Hepatic stellate cell (primary cell): ENCODE measurements at places on chromosomes 12 and 14.

GRCh38 chr14:38592764-38593442 is 337.0 kb upstream of the CLEC14A start:
- no peak for DNase-seq

GRCh38 chr14:104968153-104968527 is 10.0 kb downstream of the AHNAK2 start:
- DNase-seq, result peak; percentile 64

GRCh38 chr14:102824832-102825231 is 47.6 kb downstream of the TRAF3 start:
- DNase-seq, result peak; percentile 27

DNA sequence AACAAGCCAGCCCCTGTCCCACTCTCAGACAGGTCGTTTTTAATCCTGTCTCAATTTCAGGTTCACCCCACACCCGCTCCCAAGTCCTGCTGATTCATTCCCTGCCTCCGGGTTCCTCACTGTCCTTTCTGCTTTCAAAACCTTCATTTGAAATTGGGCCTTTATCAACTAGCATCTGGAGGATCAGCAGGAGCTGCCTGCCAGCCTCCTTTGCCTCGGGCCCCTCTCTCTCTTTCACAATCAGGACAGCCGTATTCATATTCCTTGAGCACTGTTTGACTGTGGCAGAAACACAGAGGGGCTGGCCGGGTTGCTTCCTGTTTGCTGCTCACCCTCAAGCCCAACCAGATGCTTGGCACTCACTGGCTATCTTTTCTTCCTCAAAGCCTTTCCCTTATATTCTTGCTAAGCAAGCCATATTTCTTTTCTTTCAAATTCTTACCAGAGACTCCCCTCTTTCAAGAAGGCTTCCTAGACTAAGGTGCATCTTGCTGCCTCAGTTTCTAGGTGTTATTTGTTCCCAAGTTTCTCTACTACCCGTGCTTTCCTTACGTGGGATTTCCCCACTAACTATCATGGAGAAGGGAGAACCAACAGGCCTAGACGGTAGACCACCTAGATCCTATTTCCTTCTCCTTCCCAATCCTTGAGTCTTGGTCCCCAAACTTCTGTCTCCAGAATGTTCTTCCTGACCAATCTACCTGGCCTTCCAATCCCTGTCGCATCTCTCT is 3.0 kb downstream of the GALNT6 start:
- DNase-seq, result no peak

- no peak for DNase-seq
Measured at GRCh38 chr12:93243689-93244513, 133.8 kb upstream of the NUDT4 start.

- DNase-seq, result no peak
Measured at GRCh38 chr14:61179061-61179690, 102.0 kb downstream of the TMEM30B start.

GRCh38 chr12:13205809-13206559 is 9.5 kb downstream of the EMP1 start:
- peak; percentile 85 for DNase-seq

DNA sequence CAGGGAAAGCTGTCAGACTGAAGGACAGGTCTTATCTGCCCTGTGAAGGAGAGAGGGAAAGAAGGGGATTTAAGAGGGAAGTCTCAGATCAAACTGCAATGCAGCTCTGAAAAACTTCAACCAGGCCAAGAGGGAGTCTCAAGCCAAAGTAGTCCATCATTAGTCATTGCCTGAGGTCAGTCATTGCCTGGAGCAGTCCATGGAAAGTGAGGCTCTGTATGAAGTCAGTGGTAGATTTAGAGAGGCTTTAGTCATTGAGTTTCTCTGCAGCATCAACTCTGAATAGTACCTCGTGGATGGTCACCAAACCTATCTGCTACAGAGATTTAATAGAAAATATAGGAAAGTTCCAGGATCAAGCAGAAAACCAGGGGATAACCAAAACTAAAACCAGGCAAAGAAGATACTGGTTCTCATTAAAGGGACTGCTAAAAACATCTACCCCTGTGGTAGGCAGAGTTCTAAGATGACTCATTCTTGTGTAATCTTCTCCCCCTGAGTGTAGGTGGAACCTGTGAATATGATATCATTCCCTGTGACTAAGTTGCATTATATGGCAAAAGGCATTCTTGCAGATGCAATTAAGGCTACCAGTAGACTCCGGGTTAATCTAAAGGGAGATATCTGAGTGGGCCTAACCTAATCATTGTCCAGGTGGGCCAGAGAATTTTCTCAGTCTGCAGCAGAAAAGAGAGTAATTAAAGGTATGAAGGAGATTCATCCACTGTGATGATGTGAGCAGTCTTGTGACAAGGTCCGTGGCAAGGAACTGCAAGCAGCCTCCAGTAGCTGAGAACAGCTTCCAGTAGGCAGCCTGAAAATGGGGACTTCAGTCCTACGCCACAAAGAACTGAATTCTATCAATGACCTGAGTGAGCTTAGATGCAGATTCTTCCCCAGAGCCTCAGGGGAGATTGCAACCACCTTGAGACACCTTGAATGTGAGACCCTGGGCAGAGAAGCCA is 123.1 kb downstream of the GALC start:
- DNase-seq, result no peak

DNA sequence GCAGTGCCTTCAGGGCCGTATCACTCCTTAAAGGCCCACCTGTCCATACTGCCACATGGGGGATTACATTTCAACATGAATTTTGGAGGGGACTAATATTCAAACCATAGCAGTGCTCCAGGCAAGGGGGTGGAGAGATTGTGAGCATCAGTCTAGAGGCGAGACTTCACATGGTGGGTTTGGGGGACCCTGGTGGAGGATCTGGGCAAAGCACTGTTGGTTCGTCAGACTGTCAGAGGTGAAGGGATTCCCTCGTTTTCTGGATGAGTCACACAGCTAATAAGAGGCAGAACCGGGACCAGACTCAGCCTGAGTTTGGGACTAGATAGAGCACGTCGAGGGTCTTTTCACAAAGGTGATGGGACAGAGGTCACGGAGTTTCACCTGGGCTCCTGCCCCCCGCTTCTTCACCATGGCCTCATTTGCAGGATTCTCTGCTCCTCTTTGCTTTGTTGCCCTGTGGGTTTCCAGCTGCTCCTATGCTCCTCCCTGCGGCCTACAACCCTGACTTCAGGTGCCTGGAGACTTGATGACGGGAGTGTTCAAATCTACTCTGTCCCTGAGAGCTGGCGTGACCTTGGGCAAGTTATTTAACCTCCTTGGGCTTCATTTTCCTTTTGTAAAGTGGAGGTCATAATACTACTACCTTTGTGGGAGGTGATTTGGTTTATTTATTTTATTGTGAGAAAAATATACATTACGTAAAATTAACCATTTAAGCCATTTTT is 41.5 kb downstream of the TEAD4 start:
- no peak for DNase-seq

- no peak for DNase-seq
Measured at GRCh38 chr14:55814873-55815272, 234.9 kb downstream of the KTN1 start.

- no peak for DNase-seq
Measured at GRCh38 chr12:100986595-100987547, 192.3 kb downstream of the ANO4 start.

- no peak for DNase-seq
Measured at GRCh38 chr14:62181591-62181990, 419.4 kb downstream of the SNAPC1 start.

GRCh38 chr14:70807898-70808415 is 1.4 kb downstream of the MAP3K9 start:
- DNase-seq, result no peak

DNA sequence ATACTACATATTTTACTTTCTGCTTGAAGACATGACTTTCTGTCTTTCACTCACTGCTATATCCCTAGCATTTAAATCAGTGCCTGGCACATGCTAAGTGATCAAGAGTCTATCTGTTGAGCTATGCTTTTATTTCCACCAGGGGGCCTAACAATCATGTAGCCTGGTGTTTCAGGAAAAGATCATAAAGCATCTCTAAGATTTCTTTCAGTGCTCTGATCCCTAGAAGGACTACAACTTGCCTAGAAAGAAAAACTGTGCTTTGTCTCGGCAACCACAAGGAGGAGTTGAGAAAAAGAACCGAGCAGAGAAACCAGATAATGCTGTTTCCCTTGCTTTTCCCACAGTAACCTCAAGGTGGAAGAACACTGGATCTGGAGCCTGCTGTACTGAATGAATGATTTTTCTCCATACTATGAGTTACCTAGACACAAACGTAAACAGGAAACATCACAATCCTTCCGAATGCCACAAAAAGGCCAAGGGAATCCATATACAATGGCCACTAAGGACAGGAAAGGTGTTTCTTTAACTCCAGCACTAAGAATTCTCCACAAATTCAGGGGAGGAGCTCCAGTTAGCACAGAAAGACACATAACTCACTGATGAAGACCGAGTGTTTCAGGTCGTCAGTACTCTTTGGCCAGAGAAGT is 1.2 kb downstream of the CRY1 start:
- peak; percentile 68 for DNase-seq

DNA sequence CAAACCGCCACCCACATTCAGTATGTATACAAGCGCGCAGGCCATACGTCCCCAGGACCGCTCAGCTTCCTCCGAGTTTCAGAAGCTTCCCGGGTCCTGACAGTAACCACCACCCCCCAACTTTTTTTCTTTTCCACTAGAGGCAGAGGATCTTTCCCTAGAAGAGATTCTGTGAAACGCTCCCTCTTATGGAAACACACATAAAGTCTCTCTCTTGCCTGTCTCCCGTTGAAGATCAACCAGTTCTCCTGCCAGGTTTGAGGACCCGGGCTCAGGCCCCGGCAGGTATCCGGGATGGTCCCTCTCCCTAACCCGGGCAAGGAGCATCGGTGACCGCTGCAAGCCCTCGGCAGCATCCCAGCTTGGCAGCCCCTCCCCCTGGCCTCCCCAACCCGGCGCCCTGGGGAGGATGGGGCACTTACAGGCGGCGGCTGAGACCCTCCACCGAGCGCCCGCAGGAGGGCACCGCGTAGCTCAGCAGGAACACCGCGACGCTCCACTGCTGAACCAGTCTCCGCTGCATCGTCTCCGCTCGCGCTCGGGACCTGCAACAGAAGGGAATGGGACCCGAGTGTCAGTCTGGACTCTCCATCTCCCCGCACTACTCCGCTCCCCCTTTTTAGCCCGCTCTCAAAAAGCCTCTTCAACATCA is 3.4 kb downstream of the PTHLH start:
- DNase-seq, result peak; percentile 53

- DNase-seq, result no peak
Measured at GRCh38 chr12:124021007-124021406, 48.0 kb downstream of the ZNF664 start.

DNA sequence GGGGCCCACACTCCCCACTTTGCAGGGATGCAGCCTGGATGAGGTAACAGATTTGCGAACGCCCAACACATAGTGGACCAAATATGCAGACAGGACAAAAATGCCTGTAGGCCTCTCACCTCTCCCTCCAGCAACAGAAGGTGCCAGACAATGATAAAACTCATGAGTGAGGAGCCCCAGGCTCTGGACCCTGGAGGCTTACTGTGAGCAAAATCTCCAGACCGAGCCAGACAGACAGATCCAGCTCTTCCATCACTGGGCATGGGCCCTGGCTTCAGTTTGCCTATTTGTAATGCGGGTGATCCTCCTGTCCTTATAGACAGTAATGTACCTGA is 42.3 kb downstream of the IRF2BPL start:
- no peak for DNase-seq

DNA sequence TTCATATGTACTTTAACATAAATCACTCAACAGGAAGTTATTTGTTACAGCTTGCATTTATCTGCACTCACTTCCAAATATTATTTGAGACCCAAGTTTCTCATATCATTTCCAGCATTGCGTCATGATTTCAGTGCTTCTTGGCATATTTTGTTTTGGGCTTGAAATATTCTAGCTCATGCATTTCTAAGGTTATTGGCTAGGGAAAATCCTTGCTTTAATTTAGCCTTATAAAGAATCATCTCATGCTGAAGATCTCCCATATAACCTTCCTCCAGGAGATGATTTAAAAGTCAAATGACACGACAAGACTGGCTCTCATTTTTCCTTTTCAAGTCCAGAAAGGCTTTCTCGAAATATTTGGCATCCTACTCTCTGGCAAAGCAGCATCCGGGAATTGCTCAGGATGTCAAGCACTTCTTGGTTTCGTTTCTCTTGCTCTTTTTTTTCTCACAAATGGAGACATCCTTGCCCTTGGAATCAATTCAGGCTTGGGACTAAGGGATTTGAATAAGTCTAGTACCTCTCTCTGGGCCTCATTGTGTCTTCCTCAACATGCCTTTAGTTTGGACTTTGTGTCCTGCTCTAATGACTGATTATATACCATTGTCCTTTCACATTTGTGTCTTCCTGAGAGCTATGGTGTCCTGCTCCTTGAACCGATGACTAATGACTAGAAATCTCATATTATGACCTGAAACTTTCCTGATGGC is 295.0 kb downstream of the RMST start:
- no peak for DNase-seq

DNA sequence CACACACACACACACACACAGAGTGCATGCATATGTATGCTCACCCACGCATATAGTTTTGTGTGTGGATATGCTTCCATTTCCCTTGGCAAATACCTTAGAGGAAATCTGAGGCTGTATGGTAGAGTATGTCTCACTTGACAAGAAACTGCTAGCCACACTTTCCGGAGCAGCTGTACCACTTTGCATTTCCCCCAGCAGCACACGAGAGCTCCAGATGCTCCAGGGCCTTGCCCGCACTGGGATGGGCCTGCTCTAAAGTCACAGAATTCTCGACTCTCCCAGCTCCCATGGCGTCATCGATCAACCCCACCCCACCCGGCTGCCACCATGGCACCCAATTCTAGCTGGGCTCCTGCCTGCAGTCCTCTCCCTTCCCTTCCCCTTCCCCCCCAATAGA is 21.9 kb downstream of the CLMN start:
- no peak for DNase-seq

DNA sequence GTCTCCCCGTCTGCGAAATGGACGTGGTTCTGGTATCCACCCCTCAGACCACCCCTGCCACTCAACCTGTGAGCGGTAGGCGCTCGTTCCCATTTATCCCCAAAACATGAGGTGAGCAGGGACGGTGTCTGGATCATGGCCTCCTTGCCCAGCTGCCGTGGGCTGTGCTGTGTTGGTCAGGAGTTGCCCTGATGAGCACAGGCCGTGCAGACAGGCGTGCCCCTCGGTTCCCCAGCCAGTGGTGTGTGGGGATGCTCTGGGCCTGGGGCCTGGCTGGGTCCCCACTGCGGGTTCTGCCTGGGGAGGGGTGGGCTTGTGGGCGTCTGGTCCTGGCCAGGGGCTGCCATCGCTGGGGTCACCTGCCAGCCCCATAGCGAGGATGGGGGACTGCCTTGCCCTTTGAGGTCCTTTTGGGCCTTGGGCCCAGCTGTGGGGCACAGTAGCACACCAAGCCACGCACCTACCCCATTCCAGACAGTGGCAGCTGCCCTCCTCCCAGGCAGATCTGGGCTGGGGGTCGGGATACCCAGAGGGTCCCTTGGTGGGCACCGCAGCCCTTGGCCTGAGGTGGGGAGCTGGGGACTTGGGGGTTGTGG is 11.3 kb upstream of the PUS1 start:
- no peak for DNase-seq
